ENCODE measurements at places on chromosomes 7 and 10.

GRCh38 chr7:1819259-1819841 lies 149.3 kb downstream of the ELFN1 start:
- no peak for DNase-seq

- no peak for DNase-seq
These were observed 1.3 kb upstream of the INTS15 start for GRCh38 chr7:6588566-6588965.

DNA sequence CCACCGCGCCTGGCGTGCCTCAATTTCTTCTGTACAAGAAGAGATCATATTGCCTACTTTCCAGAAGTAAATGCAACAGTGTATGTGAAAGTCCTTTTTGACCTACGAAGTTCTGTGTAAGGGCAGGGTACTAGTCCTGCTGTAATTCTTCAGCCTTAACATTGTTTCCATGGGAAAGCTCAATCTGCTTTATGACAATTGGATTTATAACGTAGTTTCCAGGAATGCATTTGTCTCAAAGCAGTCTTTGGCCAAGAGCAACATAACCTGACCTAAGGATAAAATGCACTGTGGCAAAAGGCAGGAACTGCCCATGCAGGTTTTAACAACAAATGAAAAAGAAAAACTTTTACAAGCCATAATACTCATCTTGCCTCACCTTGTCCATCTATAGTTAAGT lies 108.1 kb upstream of the PODXL start:
- DNase-seq, result no peak

DNA sequence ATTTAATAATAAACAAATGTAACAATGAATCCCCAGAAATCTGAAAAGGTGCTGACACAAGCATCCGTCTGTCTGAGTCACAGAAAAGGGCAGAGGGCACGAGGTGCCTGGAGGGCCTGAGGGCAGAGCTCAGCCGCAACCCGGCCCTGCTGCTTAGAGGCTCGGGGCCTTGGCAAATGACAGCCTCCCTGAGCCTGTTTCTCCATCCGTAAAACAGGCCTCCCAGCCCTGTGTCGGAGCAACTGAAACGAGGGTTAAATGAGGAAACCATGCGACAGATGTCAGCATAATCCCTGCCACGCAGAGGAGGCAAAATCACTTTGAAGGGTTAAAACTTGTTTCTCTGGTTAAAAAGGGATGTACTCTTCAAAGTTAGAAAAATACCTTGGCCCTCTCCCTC lies 24.9 kb downstream of the NUDT1 start:
- DNase-seq, result no peak

GRCh38 chr7:26618449-26618848 lies 245.9 kb downstream of the SKAP2 start:
- no peak for DNase-seq

Data from activated T-helper 9 cell treated with anti-CD3 and anti-CD28 coated beads, Interleukin-2, amount 50 U/mL, for 16 hours (primary cell).